ENCODE measurements at places on chromosomes 7 and 10. TPM values are rescaled to one million over a fixed set of nuclear protein-coding genes. Genes with fewer than 3 reads are reported as not detected.
A peak's percentile ranks its signal among the peaks of the same experiment; 100 is the strongest.

DNA sequence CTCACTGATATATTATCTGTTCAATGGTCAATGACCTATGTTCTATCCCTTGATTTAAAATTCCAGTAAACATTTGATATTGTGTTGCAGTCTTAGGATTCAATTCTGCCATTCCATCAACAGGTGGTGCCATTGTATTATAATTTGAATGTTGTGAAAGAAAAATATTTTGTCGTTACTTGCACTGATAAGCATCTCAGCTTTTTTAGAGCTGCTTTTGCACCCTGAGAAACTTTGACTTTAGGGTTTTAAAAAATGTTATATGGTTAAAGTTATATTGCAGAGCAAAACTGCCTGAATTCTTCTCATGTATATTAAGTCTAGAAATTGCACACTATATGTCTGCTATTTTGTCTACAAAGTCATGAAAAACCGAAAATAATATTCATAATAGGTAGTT is 18.8 kb upstream of the MINDY3 start:
- H3K36me3 ChIP-seq: no peaks in the 10 kb centered on the region
- H3K27me3 ChIP-seq: peaks cover 51% of the 10 kb centered on the region
- H3K4me1 ChIP-seq: no peaks in the 10 kb centered on the region

GRCh38 chr7:158975526-158976467 is 119.4 kb downstream of the DYNC2I1 start:
- DNase-seq: peak; percentile 71
- peak overlapping the region; percentile 68 for H3K4me3 ChIP-seq
- no peaks in the 10 kb centered on the region for H3K36me3 ChIP-seq
- peaks cover 17% of the 10 kb centered on the region for H3K4me1 ChIP-seq

ZPBP gene
- total RNA-seq: not detected

DNA sequence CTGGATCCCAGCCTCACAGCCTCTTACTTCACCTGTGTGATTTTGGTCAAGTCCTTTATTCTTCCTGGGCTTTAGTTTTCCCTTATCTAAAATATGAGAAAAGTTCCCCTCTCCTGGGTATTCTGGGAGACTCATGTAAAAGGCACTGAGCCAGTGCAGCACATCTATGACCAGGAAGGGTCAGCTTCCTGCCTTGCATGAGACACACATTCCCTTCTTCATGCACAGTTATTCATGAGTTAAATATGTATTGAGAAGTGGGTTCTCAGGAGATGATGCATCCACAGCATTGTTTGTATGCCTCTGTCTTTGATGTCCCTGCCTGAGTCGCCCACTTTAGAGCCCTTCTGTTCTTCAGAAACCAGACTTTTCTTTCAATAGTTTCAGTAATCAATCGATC is 33.3 kb downstream of the EGFR start:
- H3K4me1 ChIP-seq: no peaks in the 10 kb centered on the region
- no peak overlapping the region for H3K4me3 ChIP-seq
- no peaks in the 10 kb centered on the region for H3K27me3 ChIP-seq
- no peak for DNase-seq

GRCh38 chr10:101901340-101901739 is 57.7 kb upstream of the KCNIP2 start:
- no peak overlapping the region for H3K4me3 ChIP-seq
- no peak overlapping the region for H3K27ac ChIP-seq
- no peak for DNase-seq
- H3K27me3 ChIP-seq: no peaks in the 10 kb centered on the region
- no peaks in the 10 kb centered on the region for H3K36me3 ChIP-seq

DNA sequence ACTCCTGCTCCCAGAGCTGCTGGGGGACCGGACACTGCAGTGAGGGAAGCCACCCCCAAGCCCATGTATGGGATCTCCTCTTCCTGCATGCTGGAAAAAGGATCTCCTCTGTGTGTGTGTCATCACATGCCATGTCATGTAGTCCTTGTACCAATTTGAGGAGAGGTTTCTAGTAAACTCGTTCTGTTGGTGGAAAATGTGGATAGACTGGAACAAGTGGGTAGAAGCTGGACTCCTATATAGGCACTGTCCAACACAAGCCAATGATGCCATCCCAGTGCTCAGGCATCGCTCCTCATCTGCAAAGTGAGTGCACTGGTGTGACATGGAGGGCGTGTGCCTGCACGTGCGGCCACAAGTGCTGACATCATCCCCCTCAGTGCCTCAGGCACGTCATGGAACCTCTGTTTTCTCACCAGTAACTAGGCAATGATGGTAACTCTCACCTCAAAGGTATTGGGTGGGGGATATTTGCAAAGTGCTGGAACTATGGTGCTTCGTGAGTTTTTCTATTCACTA is 19.3 kb downstream of the MYO1G start:
- peaks cover 19% of the 10 kb centered on the region for H3K4me1 ChIP-seq
- H3K4me3 ChIP-seq: no peak overlapping the region
- H3K27ac ChIP-seq: peak overlapping the region; percentile 58
- H3K27me3 ChIP-seq: peaks cover 5% of the 10 kb centered on the region
- H3K36me3 ChIP-seq: peaks cover 13% of the 10 kb centered on the region

- H3K27ac ChIP-seq: no peak overlapping the region
- H3K4me1 ChIP-seq: no peaks in the 10 kb centered on the region
- H3K36me3 ChIP-seq: no peaks in the 10 kb centered on the region
- no peak for DNase-seq
- no peaks in the 10 kb centered on the region for H3K27me3 ChIP-seq
These were observed 56.3 kb upstream of the TMEM72 start for GRCh38 chr10:44854693-44855350.

GRCh38 chr10:2334575-2334974 is 597.2 kb upstream of the ADARB2 start:
- no peaks in the 10 kb centered on the region for H3K36me3 ChIP-seq
- no peak overlapping the region for H3K4me3 ChIP-seq
- no peaks in the 10 kb centered on the region for H3K4me1 ChIP-seq
- no peak overlapping the region for H3K27ac ChIP-seq
- H3K27me3 ChIP-seq: no peaks in the 10 kb centered on the region

CACNA2D1 gene
- not detected for total RNA-seq

SPDYE5 gene
- total RNA-seq: not detected

DNA sequence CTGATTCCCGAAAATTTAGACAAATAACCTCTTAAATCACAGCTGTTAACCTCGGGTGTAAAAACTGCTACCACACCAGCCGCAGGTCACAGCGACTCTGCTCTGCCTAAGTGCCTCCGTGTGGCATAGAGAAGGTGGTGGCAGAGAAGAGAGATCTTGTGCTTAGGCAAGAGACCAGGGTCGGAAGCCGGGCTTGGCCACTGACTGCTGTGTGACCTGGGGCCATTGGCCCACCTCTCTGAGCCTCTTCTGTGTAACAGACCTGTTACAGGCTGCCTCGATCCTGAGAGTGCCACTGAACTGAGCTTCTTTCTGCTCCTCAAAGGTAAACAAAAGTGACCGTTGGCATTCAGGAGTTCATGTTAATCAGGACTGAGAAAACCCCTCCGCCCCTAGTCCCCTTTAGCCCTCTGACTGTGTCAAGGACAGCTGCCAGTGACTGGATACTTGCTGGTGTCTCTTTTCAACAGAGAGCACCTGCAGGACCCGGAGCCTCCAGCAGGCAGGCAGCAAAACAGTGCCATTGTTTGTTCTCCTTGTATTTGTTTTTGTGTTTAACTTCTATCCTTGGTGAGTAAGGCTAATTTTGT is 36.5 kb downstream of the ZMIZ1 start:
- H3K27me3 ChIP-seq: no peaks in the 10 kb centered on the region
- H3K27ac ChIP-seq: no peak overlapping the region
- no peak overlapping the region for H3K4me3 ChIP-seq
- peaks cover 2% of the 10 kb centered on the region for H3K4me1 ChIP-seq

OR2F2 gene
- not detected for total RNA-seq

SORCS1 gene
- total RNA-seq: not detected

DNA sequence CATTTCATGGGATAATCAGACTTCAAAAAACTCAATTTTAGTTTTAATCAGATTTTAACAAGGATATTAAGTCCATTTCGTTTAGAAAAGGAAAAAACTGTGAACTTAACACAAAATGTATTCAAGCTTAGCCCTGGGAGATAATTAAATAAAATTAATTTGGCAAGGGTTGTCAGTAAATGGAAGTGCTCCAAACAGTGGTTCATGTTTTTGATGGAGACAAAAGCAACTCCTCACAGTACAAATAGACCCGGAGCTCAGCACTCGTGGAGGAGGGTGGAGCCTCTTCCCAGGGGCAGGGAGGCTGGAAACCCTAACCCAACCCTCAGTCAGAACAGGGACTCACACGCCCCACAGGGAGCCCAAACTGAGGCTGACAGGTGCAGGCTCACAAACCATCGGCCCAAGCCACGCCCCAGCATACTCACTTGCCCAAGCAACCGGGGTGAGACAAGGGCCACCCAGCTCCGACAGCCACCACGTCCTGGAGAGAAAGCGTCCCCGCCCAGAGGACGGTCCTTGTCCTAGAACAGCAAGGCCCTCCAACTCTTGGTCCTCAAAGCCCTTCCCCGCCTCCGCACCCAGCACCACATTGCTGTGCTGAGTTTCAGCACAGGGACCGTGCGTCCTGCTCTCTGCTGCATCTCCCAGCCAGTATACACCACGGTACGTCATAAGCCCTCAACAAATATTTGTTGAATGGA is 39.8 kb downstream of the MAD1L1 start:
- no peak overlapping the region for H3K27ac ChIP-seq
- no peaks in the 10 kb centered on the region for H3K27me3 ChIP-seq
- no peaks in the 10 kb centered on the region for H3K4me1 ChIP-seq

SLC18A2 gene
- total RNA-seq: not detected

DNA sequence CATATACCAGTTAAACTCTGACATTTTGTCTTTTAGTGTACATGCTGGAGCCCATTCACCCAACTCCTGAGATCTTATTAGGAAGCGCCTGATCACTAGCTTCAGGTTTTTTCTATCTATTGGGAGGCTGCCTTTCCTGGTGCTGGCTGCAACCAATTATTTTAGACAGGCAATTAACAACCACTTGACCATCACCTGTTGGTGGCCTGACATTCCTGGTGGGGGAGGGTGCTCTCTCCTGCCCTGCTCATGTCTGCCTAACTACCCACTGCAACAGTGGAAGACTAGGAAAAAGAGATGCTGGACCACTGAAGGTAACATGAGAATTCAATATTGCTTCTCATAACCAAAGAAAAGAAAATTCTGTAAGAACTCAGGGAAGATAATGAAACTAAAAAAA is 190.3 kb upstream of the GRM3 start:
- H3K27me3 ChIP-seq: no peaks in the 10 kb centered on the region
- no peaks in the 10 kb centered on the region for H3K4me1 ChIP-seq
- DNase-seq: no peak
- no peak overlapping the region for H3K4me3 ChIP-seq
- H3K27ac ChIP-seq: no peak overlapping the region

GRCh38 chr7:26182706-26183105 is 17.8 kb downstream of the HNRNPA2B1 start:
- no peaks in the 10 kb centered on the region for H3K27me3 ChIP-seq
- no peak for DNase-seq
- no peak overlapping the region for H3K4me3 ChIP-seq
- H3K27ac ChIP-seq: peak overlapping the region; percentile 32
- peaks cover 41% of the 10 kb centered on the region for H3K36me3 ChIP-seq

DNA sequence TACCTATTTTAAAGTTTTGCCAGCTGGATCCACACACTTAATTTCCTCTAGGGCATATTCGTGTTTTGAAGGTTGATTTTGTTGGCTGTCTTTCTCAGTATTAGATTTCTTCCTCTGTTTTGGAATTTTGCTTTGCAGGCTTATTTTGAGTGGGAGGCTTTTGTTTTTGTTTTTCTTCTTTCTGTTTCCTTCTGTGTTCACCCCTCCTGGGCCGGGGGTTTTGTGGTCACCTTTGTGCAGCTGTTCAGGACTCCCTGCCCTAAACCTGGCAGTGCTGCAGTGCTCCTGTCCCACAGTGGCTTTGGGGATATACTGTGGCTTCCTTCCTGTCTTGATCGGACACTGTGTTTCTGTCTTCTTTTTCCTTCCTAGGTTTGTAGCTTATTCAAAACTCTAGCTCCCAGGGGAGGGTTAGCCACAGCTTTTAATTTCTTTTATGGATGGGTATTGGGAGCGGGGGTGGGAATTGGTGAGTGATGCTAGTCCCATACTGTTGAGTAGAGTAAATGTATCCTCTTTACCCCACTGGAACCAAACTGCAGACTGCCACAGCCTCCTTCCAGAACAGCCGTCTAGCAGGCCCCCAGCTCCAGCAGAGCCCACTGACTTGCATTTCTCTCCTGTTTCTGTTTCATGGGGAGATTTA is 228.7 kb upstream of the FZD8 start:
- no peaks in the 10 kb centered on the region for H3K4me1 ChIP-seq
- H3K27ac ChIP-seq: no peak overlapping the region
- H3K36me3 ChIP-seq: no peaks in the 10 kb centered on the region
- no peak for DNase-seq

WEE2 gene
- total RNA-seq: not detected

- peaks cover 14% of the 10 kb centered on the region for H3K4me1 ChIP-seq
- no peaks in the 10 kb centered on the region for H3K27me3 ChIP-seq
- H3K36me3 ChIP-seq: no peaks in the 10 kb centered on the region
These were observed 6.0 kb upstream of the ZNRF2 start for GRCh38 chr7:30278376-30278775.

- H3K27me3 ChIP-seq: peaks cover 16% of the 10 kb centered on the region
- peaks cover 5% of the 10 kb centered on the region for H3K4me1 ChIP-seq
- no peak overlapping the region for H3K4me3 ChIP-seq
- H3K36me3 ChIP-seq: peaks cover 3% of the 10 kb centered on the region
- no peak for DNase-seq
- no peak overlapping the region for H3K27ac ChIP-seq
These were observed 11.8 kb upstream of the TIAL1 start for GRCh38 chr10:119608316-119609155.

HTRA1 gene
- not detected for total RNA-seq

GRCh38 chr7:21550076-21550475 is 7.2 kb downstream of the DNAH11 start:
- H3K4me1 ChIP-seq: no peaks in the 10 kb centered on the region
- no peak overlapping the region for H3K4me3 ChIP-seq
- H3K27me3 ChIP-seq: peaks cover 28% of the 10 kb centered on the region
- H3K36me3 ChIP-seq: no peaks in the 10 kb centered on the region

- no peak overlapping the region for H3K4me3 ChIP-seq
- H3K27me3 ChIP-seq: no peaks in the 10 kb centered on the region
- no peaks in the 10 kb centered on the region for H3K36me3 ChIP-seq
- DNase-seq: no peak
- H3K27ac ChIP-seq: no peak overlapping the region
These were observed 436.7 kb downstream of the IPMK start for GRCh38 chr10:57830877-57831560.

DNA sequence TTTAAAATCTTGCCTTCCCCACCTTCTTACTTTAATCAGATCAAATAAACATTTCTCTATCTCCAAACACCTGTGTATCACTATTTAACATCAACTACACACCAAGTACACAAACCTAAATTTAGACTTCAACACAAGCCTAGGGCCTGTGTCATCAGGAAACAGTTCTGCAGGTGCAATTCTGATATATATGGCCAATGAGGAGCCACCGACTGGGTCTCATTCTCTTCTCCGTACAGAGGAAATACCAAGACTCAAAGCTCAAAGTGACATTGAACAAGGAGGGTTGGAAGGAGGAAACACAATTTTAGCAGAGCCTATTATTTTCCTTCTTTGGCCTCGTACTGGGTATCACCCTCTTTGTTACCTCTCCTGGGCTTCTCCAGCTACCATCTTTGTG is 152.6 kb upstream of the PRR15 start:
- no peak overlapping the region for H3K27ac ChIP-seq
- H3K27me3 ChIP-seq: no peaks in the 10 kb centered on the region
- no peaks in the 10 kb centered on the region for H3K36me3 ChIP-seq
- H3K4me1 ChIP-seq: peaks cover 10% of the 10 kb centered on the region

GRCh38 chr10:68871105-68871711 is 29.9 kb upstream of the DDX50 start:
- H3K4me1 ChIP-seq: peaks cover 6% of the 10 kb centered on the region
- H3K27me3 ChIP-seq: no peaks in the 10 kb centered on the region
- no peak overlapping the region for H3K4me3 ChIP-seq
